ENCODE measurements at places on chromosomes 3 and 15.

DNA sequence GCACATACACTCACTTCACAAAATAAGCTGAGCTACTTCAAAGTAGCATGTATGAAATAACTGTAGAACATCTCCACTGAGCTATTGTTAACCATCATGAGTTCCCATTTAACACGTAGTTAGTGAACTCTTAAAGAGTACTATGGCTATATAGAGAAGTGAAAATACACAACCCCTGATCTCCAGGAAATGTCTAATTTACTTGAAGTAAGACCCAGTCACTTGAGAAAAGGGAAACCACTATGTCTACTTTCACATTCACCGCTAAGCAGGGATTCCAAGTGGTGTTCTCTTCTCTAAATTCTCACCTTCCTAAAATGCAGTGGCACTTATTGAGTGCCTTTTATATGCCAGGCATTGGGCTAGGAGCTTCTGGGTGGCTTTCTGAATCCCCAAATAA, 35.0 kb upstream of the COLQ start:
- peak; percentile 45 for DNase-seq

DNA sequence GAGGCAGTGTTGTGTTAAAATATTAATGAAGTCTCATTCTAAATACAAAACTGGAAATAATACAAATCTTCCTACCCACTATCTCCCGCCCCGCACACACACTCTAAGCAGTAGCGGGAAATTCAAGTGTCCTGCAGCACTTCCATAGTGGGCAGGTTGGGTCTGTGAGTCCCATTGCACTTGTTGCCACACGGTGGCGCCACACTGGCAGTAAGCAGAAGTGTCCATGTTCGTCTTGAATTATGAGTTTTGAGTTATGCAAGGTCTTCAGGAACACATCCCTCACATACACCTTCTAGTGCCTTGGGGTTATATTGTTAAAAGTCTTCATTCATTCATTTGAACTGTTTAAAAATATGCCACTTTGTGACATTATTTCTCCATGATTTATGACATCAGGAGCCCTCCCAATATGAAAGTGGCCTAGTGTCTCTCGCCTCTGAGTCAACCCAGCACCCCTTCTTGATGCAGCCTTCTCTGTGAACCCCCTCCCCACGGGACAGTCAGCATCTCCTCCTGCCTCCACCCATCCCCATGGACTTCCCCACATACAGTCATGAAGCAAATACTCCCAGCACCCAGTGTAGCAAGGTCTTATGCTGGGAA, 17.6 kb upstream of the CCDC174 start:
- peak; percentile 75 for DNase-seq

DNA sequence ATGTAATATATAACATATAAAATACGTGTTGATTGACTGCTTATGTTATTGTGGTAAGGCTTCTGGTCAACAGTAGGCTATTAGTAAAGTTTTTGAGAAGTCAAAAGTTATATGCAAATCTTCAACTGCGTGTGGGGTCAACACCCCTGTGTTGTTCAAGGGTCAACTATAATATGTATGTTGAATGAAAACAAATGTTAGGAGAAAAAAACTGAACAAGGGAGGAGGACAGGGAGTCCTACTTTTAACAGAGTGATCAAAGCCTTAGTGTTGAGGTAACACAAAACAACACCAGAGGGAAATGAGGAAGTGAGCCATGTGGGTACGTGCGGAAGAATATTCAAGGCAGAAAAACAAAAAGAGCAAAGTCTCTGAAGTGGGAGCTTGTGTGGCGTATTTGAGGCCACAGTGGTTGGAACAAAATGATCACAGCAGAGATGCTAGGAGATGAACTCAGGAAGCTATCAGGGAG, 62.5 kb downstream of the SFMBT1 start:
- peak; percentile 46 for DNase-seq

DNA sequence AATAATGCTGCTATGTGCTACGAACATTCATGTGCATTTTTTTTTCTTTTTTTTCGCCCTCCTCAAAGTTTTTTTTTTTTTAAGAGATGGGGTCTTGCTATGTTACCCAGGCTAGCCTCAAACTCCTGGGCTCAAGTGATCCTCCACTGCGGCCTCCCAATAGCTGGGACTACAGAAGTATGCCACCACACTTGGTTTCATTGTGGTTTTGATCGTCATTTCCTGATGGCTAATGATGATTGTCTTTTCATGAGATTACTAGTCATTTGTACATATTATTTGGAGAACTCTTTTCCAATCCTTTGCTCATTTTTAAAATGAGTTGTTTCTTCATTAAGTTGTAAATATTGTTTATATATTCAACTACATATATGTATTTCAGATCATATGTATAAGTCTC, 48.8 kb downstream of the FBXO22 start:
- peak; percentile 13 for DNase-seq

- no peak for DNase-seq
Observed at GRCh38 chr3:194130807-194131589, 5.0 kb upstream of the HES1 start.

DNA sequence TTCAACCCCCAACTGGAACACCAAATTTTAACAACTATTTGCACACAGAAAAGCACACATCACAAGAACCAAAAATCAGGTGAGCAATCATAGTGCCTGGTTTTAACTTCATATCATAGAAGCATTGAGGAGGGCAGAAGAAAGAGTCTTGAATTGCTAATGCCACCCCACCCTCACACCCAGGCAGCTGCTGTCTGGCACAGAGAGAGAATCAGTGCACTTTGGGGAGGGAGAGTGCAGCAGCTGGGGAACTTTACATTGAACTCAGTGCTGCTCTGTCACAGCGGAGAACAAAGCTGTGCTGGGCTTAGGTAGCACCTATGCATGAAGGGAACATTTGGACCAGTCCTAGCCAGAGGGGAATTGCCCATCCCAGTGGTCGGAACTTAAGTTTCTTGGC, 76.0 kb upstream of the KBTBD8 start:
- no peak for DNase-seq

DNA sequence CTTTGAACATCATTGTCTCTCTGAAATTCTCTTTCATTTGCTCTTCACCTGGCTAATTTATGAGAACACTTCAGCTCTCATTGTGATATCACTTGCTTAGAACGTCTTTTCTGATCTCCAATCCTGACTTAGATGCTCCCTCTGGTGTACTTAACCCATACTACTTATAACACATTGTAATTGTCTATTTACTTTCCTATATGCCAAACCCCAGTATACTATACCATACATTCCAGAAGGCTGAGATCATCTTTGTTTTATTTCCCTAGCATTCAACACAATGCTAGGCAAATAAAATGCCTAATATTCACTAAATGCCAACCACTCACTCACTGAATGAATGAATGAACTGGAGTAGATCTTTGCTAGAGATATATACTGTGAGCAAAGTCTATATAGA, 27.0 kb upstream of the PEX5L start:
- no peak for DNase-seq

GRCh38 chr3:60514866-60515265, 736.4 kb downstream of the FHIT start:
- DNase-seq = no peak

GRCh38 chr15:40471105-40471807, 472 bp downstream of the CHST14 start:
- DNase-seq = peak; percentile 32

- no peak for DNase-seq
Observed at GRCh38 chr15:58240191-58240932, 102.2 kb downstream of the AQP9 start.

GRCh38 chr15:56598991-56599390, 134.1 kb upstream of the MNS1 start:
- no peak for DNase-seq

DNA sequence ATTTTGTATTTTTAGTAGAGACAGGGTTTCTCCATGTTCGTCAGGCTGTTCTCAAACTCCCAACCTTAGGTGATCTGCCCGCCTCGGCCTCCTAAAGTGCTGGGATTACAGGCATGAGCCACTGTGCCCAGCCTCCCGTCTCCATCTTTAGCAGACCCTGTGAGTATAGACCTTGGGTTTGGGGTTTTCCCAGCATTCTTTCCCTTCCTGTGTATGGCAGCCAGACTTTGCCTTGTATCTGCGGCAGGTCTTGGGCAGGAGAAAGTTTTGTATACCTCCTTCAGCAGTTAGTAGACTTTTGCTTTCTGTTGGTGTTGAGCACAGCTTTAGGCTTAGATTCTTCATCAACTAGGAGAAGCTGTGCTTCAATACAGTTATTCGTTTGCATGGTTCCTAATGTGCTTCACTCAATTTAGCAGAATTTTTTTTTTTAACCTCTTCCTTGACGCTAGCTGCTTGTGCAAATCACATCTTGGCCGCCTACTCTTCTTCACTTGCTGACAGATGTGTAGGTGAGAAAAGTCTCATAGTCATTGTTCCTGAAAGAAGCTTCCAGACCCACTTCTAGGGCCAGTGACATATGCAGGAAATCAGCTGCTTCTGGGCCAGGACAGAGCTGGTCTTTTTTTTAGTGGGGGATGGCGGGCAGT, 38.4 kb downstream of the MAP2K1 start:
- no peak for DNase-seq

DNA sequence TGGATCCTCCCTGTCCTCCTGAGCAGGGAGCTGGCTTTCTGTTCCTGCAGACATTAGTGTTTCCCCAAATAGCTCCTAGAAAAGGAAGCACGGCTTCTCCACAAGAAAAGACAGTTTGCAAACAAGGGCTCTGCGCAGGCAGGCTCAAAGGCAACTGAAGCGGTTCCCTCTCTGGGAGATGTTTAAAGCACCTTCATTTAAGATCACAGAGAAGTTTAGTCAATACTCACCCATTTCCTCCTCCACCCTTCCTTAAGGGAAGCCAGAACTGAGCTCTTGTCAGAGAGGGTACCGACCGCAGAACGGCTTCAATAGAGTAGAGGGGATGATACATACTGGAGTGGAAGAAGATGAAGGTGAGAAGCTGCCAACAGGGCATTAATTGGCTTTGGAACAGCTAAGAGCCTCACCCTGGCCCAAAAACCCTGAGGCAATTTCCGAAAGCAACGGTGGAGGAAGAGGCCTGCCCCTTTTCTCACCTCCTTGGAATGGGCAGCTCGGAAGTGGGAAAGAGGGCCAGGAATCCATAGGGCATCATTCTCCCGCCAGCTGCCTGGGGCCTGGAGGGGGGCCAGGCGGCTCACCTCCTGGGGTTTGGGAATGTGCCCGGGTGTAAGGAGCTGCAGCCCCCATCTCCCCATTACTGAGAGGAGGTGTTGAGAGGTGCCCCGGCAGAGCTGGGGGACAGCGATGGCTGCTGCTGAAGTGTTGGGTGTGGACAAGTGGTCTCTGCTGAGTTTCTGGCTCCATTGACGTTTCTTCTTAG, 4.8 kb upstream of the EPHB3 start:
- DNase-seq = no peak

- no peak for DNase-seq
Observed at GRCh38 chr3:194168994-194169393, 33.0 kb downstream of the HES1 start.

DNA sequence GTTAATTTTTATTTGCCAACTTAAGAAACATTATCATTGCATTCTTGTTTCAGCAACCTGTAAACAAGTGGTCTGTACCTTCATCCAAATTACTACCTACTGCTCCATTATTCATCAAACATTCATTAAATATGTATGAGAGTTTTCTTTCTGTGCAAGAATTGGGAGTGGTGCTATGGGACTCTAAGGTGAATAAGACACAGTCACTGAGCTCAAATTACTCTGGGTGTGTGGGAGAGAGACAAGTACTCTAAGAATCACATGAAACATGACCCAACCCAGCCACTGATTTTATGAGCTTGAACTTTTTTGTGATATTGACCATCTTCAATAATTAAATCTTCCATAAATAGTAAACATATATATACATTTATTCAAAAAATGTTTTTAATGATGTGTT, 227.2 kb upstream of the TP63 start:
- DNase-seq = no peak

- DNase-seq = no peak
Observed at GRCh38 chr3:195865752-195866151, 42.6 kb downstream of the TNK2 start.

- no peak for DNase-seq
Observed at GRCh38 chr3:125418306-125418705, 43.2 kb upstream of the ZNF148 start.

DNA sequence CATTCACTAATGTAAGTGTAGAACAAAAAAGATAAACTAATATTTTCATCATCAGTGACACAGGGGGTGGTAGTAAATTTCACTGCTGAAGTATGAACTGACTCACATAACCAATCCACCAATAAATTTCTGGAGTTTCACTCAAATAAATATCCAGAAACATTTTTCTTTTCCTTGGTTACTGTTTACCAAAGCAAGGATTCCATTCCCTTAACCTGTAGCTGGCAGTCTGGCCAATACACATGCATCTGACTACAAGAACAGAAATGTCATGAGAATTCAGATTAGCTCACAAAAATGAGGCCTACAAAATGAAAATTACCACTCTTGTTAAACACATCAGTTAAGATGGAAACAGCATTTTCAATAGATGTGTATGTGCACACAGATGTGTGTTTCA, 80.3 kb downstream of the STAG1 start:
- no peak for DNase-seq

GRCh38 chr3:142152384-142152783, 3.0 kb upstream of the TFDP2 start:
- DNase-seq = peak; percentile 28

DNA sequence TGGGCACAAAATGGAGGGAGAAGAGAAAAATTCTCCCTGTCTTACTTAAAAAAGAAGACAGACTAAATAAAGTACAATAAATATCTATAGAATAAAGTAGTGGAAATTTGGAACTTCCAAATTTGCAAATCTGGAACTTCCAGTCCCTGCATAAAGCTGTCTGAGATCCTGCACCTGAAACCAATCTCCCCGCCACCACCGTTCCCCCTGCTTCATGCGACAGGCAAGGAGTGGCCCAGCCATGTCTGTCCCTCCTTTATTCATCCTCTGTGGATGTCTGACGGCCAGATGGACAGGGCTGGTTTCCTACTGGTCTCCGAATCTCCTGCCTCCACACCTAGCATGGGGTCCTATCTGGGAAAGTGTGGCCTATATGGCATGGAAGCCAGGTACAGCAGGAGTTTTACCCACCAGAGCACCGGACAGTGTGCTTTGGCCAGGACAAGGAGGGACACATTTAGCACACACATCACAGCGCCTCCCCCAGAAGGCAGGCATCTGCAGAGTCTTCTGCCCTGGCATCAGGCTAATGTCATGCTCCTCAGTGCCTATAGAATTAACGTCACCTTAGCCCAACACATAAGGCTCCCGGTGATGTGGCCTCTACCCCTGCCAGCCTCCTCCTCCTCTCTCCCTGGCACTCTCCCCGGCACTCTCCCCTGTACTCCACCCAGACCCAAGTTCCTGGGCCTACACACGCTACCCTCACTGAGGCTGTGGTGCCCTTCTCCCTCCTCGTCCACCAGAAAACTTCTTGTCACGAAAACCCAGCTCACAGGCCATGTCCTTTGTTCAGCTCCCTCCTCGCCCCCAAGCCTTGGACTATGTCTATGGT, 170.8 kb downstream of the XXYLT1 start:
- DNase-seq = no peak
